GM23248 (cell line): ENCODE measurements at places on chromosomes 13 and 19. TPM values are rescaled to one million over a fixed set of nuclear protein-coding genes. Genes with fewer than 3 reads are reported as not detected.

Gene CDX2
- total RNA-seq = not detected in 2 replicates

Gene ZNF534
- total RNA-seq = 0.25 TPM in 1 of 2 replicates, not detected in the other

Gene STRN4
- 75.7 and 114 TPM in 2 replicates for total RNA-seq

Gene PSG3
- total RNA-seq = not detected in 2 replicates

Gene ZNF229
- 11.7 and 38.2 TPM in 2 replicates for total RNA-seq

Gene APLP1
- 10.6 and 20.4 TPM in 2 replicates for total RNA-seq

Gene SHD
- not detected in 2 replicates for total RNA-seq

GRCh38 chr13:50365408-50366391, 350.5 kb downstream of the KCNRG start:
- DNase-seq = peak; percentile 16
- no peaks in the 10 kb centered on the region for H3K4me1 ChIP-seq
- no peaks in the 10 kb centered on the region for H3K27me3 ChIP-seq
- no peak overlapping the region for H3K27ac ChIP-seq
- no peaks in the 10 kb centered on the region for H3K36me3 ChIP-seq
- no peak overlapping the region for H3K4me3 ChIP-seq

GRCh38 chr13:80860845-80861244, 519.9 kb upstream of the SPRY2 start:
- DNase-seq = no peak
- H3K27ac ChIP-seq = no peak overlapping the region
- no peaks in the 10 kb centered on the region for H3K36me3 ChIP-seq
- no peak overlapping the region for H3K4me3 ChIP-seq

GRCh38 chr13:85725433-85725832, 73.8 kb downstream of the SLITRK6 start:
- no peaks in the 10 kb centered on the region for H3K36me3 ChIP-seq
- no peak overlapping the region for H3K27ac ChIP-seq
- no peak overlapping the region for H3K4me3 ChIP-seq

GRCh38 chr19:32852216-32852615, 17.4 kb downstream of the SLC7A9 start:
- H3K4me1 ChIP-seq = no peaks in the 10 kb centered on the region
- no peak for DNase-seq
- no peaks in the 10 kb centered on the region for H3K36me3 ChIP-seq
- no peak overlapping the region for H3K27ac ChIP-seq

- no peaks in the 10 kb centered on the region for H3K36me3 ChIP-seq
- H3K27me3 ChIP-seq = no peaks in the 10 kb centered on the region
- no peak overlapping the region for H3K27ac ChIP-seq
- H3K4me3 ChIP-seq = no peak overlapping the region
- no peaks in the 10 kb centered on the region for H3K4me1 ChIP-seq
Measured at GRCh38 chr19:35642312-35642711, 767 bp downstream of the ETV2 start.

DNA sequence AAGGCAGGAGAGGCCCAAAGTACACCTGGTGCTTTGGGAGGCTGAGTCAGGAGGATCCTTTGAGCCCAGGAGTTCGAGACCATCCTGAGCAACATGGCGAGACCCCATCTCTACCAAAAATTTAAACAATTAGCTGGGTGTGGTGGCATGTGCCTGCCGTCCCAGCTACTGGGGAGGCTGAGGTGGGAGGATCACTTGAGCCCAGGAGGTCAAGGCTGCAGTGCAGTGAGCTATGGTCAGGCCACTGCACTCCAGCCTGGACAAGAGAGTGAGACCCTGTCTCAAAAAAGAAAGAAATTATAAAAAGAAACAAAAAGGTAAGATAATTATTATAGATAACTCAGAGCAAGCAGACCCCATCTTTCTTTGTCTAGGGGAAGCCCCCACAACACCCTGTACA, 1.9 kb downstream of the HOMER3 start:
- no peak for DNase-seq
- H3K27ac ChIP-seq = no peak overlapping the region
- peaks cover 9% of the 10 kb centered on the region; the same call in 1 of the 2 replicates for H3K4me1 ChIP-seq
- H3K27me3 ChIP-seq = no peaks in the 10 kb centered on the region
- peak overlapping the region; percentile 93 for H3K4me3 ChIP-seq

- no peaks in the 10 kb centered on the region for H3K36me3 ChIP-seq
- no peaks in the 10 kb centered on the region for H3K4me1 ChIP-seq
- no peak for DNase-seq
- no peak overlapping the region for H3K27ac ChIP-seq
- no peaks in the 10 kb centered on the region for H3K27me3 ChIP-seq
Measured at GRCh38 chr13:71722206-71722605, 144.8 kb downstream of the DACH1 start.

DNA sequence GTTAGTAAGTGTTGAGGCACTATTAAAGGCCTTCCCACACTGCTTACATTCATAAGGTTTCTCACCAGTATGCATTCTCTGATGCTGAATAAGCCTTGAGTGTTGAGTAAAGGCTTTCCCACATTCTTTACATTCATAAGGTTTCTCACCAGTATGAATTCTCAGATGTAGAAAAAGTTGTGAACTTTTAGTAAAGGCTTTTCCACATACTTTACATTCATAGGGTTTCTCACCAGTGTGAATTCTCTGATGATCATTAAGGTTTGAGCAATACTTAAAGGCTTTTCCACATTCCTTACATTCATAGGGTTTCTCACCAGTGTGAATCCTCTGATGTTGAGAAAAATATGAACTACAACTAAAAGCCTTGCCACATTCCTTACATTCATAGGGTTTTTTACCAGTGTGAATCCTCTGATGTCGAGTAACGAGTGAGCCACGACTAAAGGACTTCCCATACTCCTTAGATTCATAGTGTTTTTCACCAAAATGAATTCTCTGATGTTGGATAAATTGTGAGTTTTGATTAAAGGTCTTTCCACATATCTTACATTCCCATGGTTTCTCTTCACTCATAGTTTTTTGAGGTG, 24.2 kb downstream of the ZNF829 start:
- no peaks in the 10 kb centered on the region for H3K27me3 ChIP-seq
- no peak overlapping the region for H3K27ac ChIP-seq
- no peaks in the 10 kb centered on the region for H3K4me1 ChIP-seq
- H3K4me3 ChIP-seq = 0 out of 2 replicates have a peak overlapping the region, but pooled peaks have one; percentile 6
- DNase-seq = peak; percentile 1
- peaks cover 87% of the 10 kb centered on the region for H3K36me3 ChIP-seq

GRCh38 chr13:51937320-51938290, 73.6 kb downstream of the ATP7B start:
- no peak overlapping the region for H3K27ac ChIP-seq
- no peak for DNase-seq
- no peaks in the 10 kb centered on the region for H3K36me3 ChIP-seq
- H3K4me3 ChIP-seq = no peak overlapping the region
- H3K27me3 ChIP-seq = no peaks in the 10 kb centered on the region; the same call in 1 of the 2 replicates

GRCh38 chr19:11264452-11265176, 2.3 kb upstream of the DOCK6 start:
- H3K4me3 ChIP-seq = no peak overlapping the region
- no peaks in the 10 kb centered on the region for H3K27me3 ChIP-seq
- no peaks in the 10 kb centered on the region for H3K36me3 ChIP-seq
- H3K4me1 ChIP-seq = peaks cover 6% of the 10 kb centered on the region; the same call in 1 of the 2 replicates
- no peak overlapping the region for H3K27ac ChIP-seq

DNA sequence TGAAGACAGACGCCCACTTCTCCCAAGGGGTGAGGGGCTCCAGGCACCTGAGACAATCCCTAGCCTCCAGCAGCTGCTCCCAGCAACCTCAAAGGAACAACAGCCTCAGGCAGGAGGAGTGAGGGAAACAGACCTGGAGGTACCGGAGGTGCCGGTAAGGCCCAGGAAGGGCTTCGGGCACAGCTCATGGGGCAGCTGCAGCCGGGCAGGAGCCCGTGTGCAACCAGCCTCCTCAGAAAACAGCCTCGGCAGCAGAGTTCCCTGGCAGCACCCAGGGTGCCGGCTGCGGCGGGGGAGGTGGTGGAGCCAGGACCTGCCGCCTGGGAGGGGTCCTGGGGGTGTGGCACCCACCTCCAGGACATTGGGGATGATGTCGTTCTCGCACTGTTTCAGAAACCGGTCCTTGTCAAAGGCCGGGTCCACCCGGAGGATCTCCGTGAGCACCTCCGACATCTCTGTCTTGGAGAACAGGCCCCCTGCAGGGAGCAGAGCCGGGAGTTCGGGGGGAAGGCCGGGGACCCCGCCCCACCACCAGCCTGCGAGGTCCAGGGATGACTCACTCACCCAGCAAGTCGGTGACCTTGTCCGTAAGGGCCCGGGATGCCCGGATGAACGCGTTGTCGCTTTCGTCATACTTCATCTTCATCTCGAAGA, 6.5 kb upstream of the CTXN1 start:
- no peak overlapping the region for H3K4me3 ChIP-seq
- H3K36me3 ChIP-seq = peaks cover 36% of the 10 kb centered on the region; the same call in 1 of the 2 replicates
- H3K27me3 ChIP-seq = no peaks in the 10 kb centered on the region
- peaks cover 21% of the 10 kb centered on the region for H3K4me1 ChIP-seq
- H3K27ac ChIP-seq = no peak overlapping the region

DNA sequence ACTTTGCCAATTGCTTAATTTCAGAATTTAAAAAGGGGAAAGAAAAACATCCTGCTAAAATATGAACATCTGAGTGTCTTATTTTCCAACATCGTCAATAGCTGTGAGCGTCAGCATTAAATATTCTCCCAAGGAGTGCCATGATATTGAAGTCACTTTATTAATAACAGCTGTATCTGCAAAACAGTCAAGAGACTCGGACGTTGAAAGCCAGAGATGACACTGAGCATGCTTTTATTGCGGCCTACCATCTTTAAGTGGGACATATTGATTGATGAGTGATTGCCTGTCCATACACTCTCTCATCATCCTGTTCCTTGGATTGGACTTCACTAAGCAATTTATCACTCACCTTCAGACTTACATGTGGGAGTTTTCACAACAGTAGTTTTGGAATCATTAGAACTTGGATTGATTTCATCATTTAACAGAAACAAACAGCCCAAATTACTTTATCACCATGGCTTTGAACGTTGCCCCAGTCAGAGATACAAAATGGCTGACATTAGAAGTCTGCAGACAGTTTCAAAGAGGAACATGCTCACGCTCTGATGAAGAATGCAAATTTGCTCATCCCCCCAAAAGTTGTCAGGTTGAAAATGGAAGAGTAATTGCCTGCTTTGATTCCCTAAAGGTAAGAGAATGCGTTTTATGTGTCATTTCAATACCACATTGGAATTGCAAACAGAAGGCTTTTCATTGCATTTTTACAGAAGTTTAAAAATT, 53.8 kb downstream of the MBNL2 start:
- H3K27me3 ChIP-seq = no peaks in the 10 kb centered on the region
- 0 out of 2 replicates have a peak overlapping the region, but pooled peaks have one; percentile 51 for H3K4me3 ChIP-seq
- H3K36me3 ChIP-seq = peaks cover 9% of the 10 kb centered on the region; the same call in 1 of the 2 replicates
- DNase-seq = peak; percentile 52
- H3K27ac ChIP-seq = peak overlapping the region; percentile 89

DNA sequence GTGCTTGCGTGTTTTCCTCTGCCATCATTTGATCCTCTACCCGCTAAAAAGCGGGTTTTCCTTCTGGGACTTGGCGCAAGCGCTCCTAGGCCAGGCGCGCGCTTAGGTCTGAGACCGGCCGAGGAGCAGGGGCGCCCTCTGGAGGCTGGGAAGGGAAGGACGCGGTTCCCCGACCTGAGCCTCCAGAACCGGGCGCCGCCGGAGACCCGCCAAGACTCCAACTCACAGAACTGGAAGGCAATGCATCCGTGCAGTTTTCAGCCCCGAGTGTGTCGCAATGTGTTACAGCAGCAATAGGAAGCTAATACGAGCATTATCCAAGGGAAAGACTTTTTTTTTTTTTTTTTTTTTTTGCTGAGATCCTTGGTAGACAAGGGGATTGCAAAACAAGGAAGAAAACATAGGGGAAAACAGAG, 190.9 kb downstream of the COL4A1 start:
- no peak overlapping the region for H3K4me3 ChIP-seq
- H3K27ac ChIP-seq = no peak overlapping the region
- H3K27me3 ChIP-seq = no peaks in the 10 kb centered on the region
- peaks cover 25% of the 10 kb centered on the region for H3K4me1 ChIP-seq
- H3K36me3 ChIP-seq = no peaks in the 10 kb centered on the region
- DNase-seq = peak; percentile 60

- no peaks in the 10 kb centered on the region for H3K27me3 ChIP-seq
- no peaks in the 10 kb centered on the region for H3K36me3 ChIP-seq
- no peak for DNase-seq
- no peak overlapping the region for H3K27ac ChIP-seq
- H3K4me3 ChIP-seq = peak overlapping the region; percentile 78
Measured at GRCh38 chr19:13866463-13867046, 10.4 kb upstream of the NANOS3 start.

DNA sequence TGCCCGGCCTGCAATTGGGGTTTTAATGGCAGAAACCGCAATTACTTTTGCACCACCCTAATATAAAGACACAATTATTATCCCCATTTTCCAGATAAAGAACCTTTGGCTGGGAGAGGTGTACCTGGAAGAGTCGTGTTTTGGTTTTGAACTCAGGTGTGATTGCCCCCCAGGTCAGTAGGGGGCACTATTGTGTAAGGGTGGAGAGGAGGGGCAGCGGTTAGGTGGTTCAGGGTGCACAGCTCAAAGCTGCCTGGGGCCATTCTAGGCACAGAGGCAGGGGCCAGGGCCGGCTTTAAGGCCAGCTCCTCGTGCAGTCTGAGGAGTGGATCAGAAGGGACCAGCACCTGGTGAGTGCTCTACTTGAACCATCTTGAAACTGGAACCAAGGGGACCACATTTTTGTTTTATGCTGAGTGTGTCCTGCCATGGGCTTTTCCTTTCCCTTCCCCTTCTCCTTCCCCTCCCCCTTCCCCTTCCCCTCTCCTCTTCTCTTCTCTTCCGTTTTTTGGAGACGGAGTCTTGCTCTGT, 5.8 kb upstream of the FCGRT start:
- no peaks in the 10 kb centered on the region for H3K36me3 ChIP-seq
- no peak overlapping the region for H3K27ac ChIP-seq
- H3K27me3 ChIP-seq = no peaks in the 10 kb centered on the region
- peaks cover under 1% of the 10 kb centered on the region for H3K4me1 ChIP-seq

- DNase-seq = no peak
- H3K36me3 ChIP-seq = no peaks in the 10 kb centered on the region
- peaks cover 18% of the 10 kb centered on the region; the same call in 1 of the 2 replicates for H3K27me3 ChIP-seq
- H3K4me1 ChIP-seq = no peaks in the 10 kb centered on the region
- no peak overlapping the region for H3K4me3 ChIP-seq
Measured at GRCh38 chr19:3857449-3858003, 11.3 kb downstream of the ZFR2 start.

GRCh38 chr13:29361716-29362115, 233.8 kb downstream of the SLC7A1 start:
- peaks cover 34% of the 10 kb centered on the region for H3K27me3 ChIP-seq
- H3K36me3 ChIP-seq = no peaks in the 10 kb centered on the region
- no peak overlapping the region for H3K4me3 ChIP-seq
- DNase-seq = no peak
- no peak overlapping the region for H3K27ac ChIP-seq

DNA sequence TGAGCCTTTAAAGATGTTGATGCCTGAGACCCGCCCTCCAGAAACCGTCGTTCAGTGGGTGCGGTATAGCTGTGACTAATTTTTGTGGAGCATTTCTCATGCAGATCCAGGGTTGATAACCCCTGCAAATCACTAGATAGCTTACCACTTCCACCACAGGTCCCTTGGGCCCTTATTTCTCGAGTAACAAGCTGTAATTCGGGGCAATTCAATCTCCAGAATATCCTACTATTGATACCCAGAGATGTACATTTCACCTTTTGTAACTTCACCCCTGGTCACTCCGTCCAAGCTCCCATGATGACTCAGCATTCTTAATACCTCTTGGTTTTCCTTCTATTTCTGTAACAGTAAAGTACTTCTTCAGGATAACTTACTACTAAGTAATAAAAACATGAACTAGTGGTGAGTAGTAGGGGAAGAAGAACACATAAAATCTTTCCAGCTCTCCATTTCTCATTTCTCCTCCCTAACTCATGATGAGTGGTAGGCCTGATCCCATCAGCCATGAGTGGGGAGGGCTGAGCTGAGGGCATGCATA, 71.9 kb upstream of the UBL3 start:
- peak overlapping the region; percentile 92 for H3K27ac ChIP-seq
- no peaks in the 10 kb centered on the region for H3K36me3 ChIP-seq
- DNase-seq = peak; percentile 71
